ENCODE measurements at places on chromosomes 4 and X.

GRCh38 chr4:18194278-18194677 is 172.7 kb upstream of the LCORL start:
- DNase-seq = no peak

DNA sequence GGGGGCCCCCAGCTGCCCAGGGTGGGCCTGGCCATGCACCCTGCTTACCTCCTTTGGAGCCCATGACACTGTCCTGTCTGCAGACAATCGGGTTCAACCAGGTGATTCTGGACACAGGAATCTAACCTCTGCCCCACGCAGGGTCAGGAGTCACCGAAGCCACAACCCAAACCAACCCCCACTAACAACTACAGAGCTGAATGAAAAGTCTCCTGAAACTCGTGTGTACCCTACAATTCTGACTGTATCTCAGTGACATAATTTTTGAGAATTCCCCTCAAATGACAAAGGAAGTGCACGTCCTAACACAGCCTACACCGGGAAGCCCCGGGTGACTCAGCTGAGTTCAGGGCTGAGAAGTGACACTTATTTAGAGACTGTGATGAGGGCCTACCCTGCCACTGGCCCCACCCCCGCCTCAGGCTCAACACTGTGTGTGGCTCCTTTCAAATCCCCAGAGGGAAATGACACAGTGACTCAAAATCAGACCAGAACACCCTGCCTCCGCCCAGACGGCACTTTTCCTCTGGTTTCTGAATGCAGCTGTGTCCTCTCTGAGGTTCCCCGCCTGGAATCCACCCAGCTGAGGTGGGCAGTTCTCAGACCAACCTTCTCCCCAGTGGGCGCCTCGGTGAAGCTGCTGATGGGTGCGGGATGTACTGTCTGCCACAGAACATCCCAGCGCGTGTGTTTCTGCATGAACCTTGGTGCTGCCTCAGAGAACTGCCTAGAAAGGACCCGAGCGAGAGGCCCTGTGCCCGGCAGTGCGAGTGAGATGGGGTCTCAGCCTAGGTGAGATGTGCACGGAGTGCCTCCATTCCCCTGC is 9.9 kb downstream of the TNIP2 start:
- peak; percentile 40 for DNase-seq

DNA sequence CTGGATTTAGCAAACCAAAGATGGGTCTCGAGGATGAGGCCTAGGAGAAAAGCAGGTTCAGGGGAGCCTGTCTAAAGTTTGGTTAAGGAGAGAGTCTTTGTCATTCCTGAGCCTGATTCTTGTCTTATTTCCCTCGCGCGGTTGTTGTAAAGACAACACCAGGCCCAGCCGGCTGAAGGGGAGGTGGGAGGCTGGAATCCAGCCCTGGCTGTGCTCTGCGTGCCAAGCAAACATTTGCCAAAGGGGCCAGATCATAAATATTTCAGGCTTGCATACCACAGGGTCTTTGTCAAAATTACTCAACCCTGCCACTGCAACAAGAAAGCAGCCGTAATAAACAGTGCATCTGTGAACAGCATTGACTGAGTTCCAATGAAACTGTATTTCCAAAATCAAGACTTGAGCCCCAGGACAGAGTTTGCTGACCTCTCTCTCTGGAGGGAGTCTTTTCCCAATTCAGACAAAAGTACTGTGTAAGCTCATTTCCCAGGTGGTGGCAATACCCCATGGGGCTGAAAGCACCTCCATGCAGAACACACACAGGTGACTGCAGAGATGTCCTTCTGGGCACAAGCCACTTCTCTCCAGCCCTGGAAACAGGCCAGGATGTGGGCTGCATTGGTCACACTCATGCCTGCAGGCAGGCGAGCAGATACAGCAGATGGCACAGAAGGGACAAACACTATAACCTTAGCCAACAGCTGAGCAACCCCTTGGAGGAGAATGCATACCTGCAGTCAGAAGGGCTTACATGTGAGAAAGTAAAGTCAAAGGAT is 320.3 kb downstream of the STK32B start:
- DNase-seq = no peak

DNA sequence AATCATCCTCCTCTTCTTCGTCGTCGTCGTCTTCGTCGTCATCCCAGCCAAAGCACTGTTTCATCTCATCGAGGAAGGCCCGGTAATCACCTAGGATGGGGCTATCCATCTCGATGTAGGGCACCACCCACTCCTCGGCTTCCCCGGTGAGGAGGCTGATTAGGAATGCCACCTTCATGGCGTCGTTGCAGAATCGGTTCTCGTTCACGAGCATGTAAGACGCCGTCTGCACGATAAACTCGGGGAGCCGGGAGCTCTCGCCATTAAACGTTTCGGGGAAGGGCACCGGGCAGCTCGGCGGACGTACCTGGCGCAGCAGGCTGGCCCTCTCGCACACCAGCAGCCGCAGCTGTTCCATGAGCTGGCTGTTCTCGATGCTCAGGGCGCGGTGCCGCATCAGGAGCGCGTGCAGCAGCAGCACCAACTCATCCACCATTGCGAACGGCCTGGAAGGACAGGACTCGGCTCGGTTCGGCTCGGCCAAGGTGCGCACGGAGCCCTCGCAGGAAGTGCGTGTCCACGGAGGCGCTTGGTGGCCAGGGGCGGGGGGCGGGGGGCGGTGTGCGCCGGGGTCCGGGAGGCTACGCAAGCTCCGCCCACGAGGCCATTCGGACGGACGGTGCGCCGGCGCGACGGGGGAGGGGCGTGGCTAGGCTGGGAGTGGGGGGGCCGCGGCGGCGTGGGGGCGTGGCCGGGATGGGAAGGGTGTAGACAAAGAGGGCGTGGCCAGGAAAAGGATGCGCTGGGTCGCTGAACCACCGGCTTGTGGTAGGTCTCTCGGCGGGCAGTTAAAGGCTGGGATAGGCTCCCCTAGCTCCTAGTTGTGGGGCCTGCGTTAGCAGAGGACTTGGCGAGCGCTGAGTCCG is at the start of gene LDOC1:
LDOC1 (minus strand) TSS at position 544 of the 866 bp plus-strand sequence; CDS start at position 436, 108 bp downstream.
- DNase-seq = peak; percentile 78

DNA sequence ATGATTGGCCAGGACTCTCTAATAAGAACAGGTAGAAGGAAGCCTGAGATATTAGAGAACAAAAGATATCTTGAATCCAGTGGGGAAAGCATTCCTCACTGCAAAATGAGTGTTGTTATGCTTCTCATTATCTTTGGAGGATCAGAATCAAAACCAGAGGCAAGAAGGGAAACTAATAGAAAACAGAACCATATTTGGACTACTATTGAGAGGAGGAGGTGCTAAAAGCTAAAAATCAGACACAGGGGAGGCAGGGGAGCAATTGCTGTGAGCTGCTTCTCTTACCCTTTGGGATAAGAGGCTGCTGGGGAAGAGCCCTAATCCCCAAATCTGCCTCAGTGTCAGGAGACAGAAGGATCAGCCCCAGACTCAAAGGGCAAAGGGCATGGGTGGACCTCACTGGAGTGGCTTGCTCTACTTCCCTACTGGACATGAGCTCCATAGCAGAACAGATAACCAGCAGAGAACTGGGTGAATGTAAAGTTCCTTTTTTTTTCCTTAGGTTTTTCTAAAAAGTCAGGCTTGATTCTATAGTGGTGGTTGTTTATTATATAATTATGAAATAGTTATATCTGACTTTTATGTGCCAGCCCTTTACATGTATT is 60.1 kb downstream of the SEPTIN11 start:
- no peak for DNase-seq

DNA sequence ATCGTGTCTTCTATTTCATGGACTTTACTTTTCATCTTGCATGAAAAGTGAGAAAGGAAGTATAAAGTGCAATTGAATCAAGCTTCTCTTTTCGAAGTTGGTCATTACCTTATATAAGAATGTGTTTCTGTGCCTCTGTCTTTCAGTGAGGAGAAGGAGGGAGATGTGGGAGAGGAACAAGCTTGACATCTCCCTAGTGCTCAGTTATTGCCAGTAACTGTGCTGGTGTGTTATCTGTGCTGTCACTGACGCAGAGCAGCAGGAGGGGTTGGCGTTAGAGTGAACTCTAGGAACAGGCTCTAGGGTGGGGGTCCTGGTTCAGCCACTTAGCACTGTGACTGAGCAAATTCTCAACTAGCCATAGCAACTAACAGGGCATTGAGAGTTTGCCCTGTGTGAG is 34.0 kb upstream of the TBC1D9 start:
- no peak for DNase-seq

DNA sequence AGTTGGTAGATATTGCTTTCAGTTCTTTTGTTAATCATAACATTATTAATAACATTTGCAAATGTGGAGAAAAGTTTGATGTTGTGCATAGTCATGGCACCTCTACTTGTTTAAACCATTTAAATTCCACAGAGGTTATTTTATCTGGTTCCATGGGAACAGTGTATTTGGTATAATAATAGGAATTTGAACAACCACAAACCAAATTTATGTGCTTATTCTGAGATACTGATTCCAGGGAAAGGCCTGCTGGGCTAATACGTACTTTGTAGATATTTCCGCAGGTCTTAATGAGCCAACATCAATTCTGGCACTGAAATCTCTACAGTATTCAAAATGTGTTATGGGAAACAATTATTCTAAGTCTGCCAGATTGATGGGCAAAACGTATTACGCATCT is 319.0 kb downstream of the DKK2 start:
- DNase-seq = peak; percentile 77

- no peak for DNase-seq
These were observed 2.1 kb downstream of the NDNF start for GRCh38 chr4:121070274-121070673.

DNA sequence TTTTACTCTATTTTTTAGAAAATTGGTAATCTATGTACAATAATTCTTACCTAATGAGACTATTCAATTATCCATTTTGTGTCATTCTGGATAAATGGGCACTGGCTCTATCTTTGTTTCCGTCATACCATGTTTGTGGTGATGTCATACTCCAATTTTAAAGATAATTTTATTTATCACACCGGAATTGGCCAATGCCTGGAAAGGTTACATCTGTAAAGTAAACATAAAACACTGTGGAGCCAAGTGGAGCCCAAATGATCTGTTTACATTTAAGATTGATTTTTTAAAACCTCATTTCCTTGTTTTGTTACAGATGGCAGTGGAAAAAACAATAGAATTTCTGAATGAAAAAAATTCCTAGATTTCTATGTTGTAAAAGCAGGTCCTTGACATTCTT is 120.2 kb upstream of the GPRIN3 start:
- DNase-seq = no peak

GRCh38 chr4:163048447-163048846 is 118.2 kb downstream of the NAF1 start:
- DNase-seq = peak; percentile 10

- no peak for DNase-seq
These were observed 16.8 kb downstream of the MEPE start for GRCh38 chr4:87849612-87850011.

DNA sequence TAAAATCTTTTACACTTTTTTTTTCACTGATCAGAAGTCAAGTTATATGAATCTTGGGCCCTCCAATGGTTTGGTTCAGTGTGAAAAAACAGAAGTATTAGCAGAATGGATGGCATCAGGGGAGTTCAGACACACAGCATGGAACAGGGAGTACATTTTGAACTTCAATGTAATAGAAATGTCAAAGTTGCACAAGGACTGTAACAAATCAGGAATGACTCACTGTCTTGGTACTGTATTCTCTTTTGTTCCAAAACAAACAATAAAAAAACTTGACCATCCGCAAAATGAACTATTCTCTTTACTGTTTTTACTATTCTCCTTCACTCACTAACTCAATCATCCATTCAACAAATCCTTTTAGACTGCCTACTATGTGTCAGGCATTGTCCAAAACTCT is 401.0 kb downstream of the FSTL5 start:
- peak; percentile 88 for DNase-seq

DNA sequence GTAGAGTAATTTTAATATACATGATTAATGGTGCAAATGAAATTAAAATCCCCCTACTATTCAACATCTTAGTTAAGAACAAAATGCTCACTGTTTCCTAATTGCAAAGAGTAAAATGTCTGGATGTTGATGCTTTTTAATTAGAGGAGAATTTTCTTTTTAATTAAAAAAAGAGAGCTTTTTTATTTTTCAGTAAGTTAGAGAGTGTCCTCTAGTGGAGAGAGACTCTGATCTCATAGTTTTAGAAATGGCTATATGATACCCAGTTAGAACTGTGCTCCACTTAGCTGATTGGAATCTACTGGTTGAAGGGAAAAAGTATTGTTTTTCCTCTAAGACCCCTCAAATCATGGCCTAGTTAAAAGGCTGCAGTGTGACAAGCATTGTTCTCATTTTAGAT is 312.0 kb upstream of the MAGEB2 start:
- peak; percentile 13 for DNase-seq

DNA sequence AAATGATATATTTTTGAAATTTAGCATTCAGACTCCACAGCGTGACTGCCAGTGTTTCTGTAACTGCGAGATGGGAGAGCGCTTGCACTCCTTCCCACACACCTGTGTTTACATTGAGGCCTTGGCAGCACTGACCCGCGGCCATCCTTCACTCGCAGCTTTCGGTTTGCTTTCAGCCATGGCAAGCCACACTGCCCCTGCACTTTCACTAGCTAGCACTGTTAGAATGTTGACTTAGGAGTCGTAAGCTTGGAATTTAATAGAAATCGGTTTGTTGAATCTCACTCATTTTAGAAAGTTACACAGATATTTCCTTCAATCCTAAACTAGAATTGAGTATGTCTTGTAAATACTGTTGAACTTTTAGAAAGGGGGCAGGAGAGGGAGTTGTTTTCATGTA is 136.2 kb downstream of the CFAP299 start:
- DNase-seq = peak; percentile 39

- DNase-seq = no peak
These were observed 103.2 kb downstream of the NFKB1 start for GRCh38 chr4:102604222-102604940.

- peak; percentile 72 for DNase-seq
These were observed 13.2 kb downstream of the CA5B start for GRCh38 chrX:15751155-15751819.

DNA sequence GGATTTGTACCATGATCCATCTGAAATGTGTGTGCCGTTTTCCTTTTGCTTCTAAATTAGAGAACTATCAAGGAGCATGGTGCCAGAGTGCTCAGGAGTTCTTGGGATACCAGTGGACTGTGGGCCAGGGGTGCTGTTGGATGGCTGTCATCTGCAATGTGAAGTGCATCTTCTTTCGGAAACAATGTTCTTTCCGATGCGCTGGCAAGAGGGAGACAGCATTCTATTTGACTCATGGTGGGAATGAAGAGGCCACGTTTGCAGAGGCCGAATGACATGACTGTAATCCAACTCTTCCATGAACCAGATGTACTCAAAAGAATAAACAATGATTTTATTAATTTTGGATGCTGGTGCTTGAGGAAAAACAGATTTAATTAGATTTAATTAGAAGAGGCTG is 45.5 kb downstream of the SORCS2 start:
- DNase-seq = no peak

GRCh38 chr4:110005461-110006056 is 92.9 kb downstream of the EGF start:
- peak; percentile 67 for DNase-seq

GRCh38 chrX:15143050-15143824 is 126.6 kb downstream of the ASB9 start:
- peak; percentile 39 for DNase-seq

All from astrocyte of the spinal cord (primary cell).